ENCODE measurements at places on chromosomes 4 and X.

DNA sequence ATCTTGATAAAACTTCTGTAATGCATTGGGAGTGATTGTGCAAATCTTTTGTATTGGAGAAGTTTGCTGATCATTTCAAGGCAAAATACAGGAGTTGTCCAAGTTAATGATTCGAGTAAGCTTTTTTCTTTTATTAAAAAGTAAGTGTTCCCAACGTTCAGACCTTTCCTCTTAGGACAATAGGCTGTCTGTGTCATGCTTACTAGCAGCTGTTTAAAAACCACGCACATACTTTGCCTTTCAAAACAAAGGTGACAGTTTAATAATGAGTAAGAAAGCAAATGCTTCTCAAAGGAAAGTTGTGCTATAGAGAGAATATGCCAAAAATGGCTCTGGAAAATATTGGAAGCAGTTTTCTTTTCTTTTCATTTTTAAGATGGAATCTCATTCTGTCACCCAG lies 11.2 kb downstream of the TRAPPC11 start:
- no peak for DNase-seq

DNA sequence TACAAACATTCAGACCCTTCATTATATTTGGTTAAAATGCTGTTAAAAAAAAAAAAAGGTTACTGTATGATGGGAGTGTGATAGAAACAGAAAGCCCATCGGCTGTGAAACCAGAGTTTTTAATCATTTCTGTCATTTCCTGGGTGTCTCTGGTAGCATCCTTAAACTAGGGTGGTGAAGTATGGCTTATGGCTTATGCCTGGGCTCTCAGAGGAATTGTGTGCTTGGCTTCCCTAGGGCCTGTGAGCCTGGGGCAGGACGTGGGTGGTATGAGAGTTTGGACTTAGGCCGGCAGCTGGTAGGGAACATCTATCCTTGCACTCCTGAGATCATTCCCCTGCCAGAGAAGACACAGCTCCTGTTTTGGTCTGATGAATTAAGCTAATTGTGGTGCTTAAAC lies 52.2 kb downstream of the DCUN1D4 start:
- no peak for DNase-seq

- DNase-seq: peak; percentile 70
These were observed 10.7 kb downstream of the LIAS start for GRCh38 chr4:39469429-39470077.

DNA sequence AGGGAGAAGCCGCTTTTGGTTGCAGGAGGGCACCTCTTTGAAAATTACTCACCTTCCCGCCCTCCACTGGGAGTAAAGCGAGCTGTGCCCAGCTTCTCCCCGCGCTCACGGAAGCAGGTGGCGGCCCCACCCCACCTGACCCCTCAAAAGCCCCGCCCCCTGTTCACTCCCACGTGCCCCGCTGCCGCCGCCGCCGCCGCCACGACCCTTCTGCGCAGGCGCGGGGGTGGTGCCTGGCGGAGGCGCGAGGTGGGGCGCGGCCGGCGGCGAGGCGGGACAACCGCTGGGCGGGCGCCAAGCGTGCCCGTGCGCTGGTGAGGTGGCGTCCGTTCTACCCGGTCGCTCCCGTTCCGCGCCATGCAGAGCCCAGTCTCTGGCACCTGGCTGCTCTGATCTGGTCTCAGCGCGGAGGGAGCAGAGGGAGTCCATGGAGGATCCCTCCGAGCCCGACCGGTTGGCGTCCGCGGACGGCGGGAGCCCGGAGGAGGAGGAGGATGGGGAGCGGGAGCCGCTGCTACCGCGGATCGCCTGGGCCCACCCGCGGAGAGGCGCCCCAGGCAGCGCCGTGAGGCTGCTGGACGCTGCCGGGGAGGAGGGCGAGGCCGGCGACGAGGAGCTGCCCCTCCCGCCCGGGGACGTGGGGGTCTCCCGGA lies at the start of gene PI4K2B:
Gene PI4K2B, plus strand, starts transcription at position 297 of the 653 bp plus-strand sequence. Its CDS starts 131 bp downstream, at position 428.
- DNase-seq: peak; percentile 72
